ENCODE measurements at places on chromosomes 1 and 21. TPM values are rescaled to one million over a fixed set of nuclear protein-coding genes. Genes with fewer than 3 reads are reported as not detected.

- H3K4me3 ChIP-seq: no peak overlapping the region
- no peak for DNase-seq
- H3K27ac ChIP-seq: no peak overlapping the region
- H3K4me1 ChIP-seq: peaks cover 22% of the 10 kb centered on the region
- no peaks in the 10 kb centered on the region for H3K36me3 ChIP-seq
Observed at GRCh38 chr1:231055271-231055670, 15.2 kb upstream of the FAM89A start.

DNA sequence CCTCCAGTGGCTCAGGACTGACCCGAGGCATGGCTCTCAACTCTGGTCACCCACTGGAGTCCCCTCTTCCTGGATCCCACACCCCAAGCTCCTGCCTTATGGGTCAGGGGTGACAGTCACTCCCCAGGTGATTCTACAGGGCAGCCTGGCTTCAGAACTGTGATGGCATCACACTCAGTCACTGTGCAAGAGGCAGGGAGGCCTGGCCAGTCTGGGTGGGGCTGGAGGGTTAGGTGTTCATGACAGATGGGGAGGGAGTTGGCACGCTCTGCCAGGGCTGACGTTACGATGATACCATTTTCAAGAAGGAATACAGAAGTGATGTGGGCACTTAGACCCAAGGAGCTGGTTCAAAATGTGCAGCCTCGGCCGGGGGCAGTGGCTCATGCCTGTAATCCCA is 25.2 kb upstream of the ABCG1 start:
- H3K4me3 ChIP-seq: no peak overlapping the region
- H3K36me3 ChIP-seq: no peaks in the 10 kb centered on the region
- H3K27me3 ChIP-seq: no peaks in the 10 kb centered on the region
- H3K4me1 ChIP-seq: peaks cover 51% of the 10 kb centered on the region
- DNase-seq: no peak

DNA sequence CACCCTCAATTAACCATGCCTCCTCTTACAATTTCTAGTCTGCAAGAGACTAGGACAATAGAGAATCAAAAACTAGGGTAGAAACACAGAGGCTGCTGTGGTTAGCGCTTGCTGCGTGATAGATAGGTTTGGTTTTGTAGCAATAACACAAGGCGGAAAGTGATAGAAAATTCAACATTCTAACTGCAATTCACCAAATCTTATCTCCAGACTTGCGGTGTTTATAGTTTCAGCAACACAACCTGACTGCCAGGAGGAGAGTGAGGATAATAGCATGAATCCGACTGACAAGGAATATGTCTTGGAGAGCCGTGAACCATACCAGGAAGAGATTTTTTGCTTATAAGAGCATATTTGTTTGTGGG is 30.7 kb upstream of the IFNAR2 start:
- no peaks in the 10 kb centered on the region for H3K36me3 ChIP-seq
- H3K27ac ChIP-seq: peak overlapping the region; percentile 74
- no peaks in the 10 kb centered on the region for H3K27me3 ChIP-seq
- no peak overlapping the region for H3K4me3 ChIP-seq
- peaks cover 55% of the 10 kb centered on the region for H3K4me1 ChIP-seq

- no peak for DNase-seq
- H3K27me3 ChIP-seq: no peaks in the 10 kb centered on the region
- H3K27ac ChIP-seq: no peak overlapping the region
- no peaks in the 10 kb centered on the region for H3K36me3 ChIP-seq
Observed at GRCh38 chr1:19940486-19941205, 17.2 kb upstream of the PLA2G2E start.

- DNase-seq: no peak
- H3K27ac ChIP-seq: peak overlapping the region; percentile 60
- H3K27me3 ChIP-seq: no peaks in the 10 kb centered on the region
- H3K4me3 ChIP-seq: no peak overlapping the region
- peaks cover 3% of the 10 kb centered on the region for H3K4me1 ChIP-seq
- H3K36me3 ChIP-seq: peaks cover 63% of the 10 kb centered on the region
Observed at GRCh38 chr1:27444632-27445031, 45.3 kb downstream of the WASF2 start.

GRCh38 chr1:168742994-168743650 is 14.1 kb upstream of the DPT start:
- no peaks in the 10 kb centered on the region for H3K36me3 ChIP-seq
- H3K4me1 ChIP-seq: no peaks in the 10 kb centered on the region
- H3K27ac ChIP-seq: no peak overlapping the region
- no peak overlapping the region for H3K4me3 ChIP-seq

GRCh38 chr1:24084050-24084449 is 27.9 kb downstream of the MYOM3 start:
- no peak overlapping the region for H3K27ac ChIP-seq
- no peaks in the 10 kb centered on the region for H3K4me1 ChIP-seq
- H3K27me3 ChIP-seq: no peaks in the 10 kb centered on the region
- no peak for DNase-seq

GRCh38 chr1:26370591-26371382 is 1.8 kb downstream of the ZNF683 start:
- H3K36me3 ChIP-seq: no peaks in the 10 kb centered on the region
- no peaks in the 10 kb centered on the region for H3K27me3 ChIP-seq
- no peak overlapping the region for H3K27ac ChIP-seq
- no peak for DNase-seq
- H3K4me3 ChIP-seq: no peak overlapping the region

- H3K27me3 ChIP-seq: no peaks in the 10 kb centered on the region
- no peaks in the 10 kb centered on the region for H3K4me1 ChIP-seq
- no peaks in the 10 kb centered on the region for H3K36me3 ChIP-seq
- no peak overlapping the region for H3K4me3 ChIP-seq
- no peak for DNase-seq
- no peak overlapping the region for H3K27ac ChIP-seq
Observed at GRCh38 chr1:79662596-79662995, 656.1 kb upstream of the ADGRL4 start.

DNA sequence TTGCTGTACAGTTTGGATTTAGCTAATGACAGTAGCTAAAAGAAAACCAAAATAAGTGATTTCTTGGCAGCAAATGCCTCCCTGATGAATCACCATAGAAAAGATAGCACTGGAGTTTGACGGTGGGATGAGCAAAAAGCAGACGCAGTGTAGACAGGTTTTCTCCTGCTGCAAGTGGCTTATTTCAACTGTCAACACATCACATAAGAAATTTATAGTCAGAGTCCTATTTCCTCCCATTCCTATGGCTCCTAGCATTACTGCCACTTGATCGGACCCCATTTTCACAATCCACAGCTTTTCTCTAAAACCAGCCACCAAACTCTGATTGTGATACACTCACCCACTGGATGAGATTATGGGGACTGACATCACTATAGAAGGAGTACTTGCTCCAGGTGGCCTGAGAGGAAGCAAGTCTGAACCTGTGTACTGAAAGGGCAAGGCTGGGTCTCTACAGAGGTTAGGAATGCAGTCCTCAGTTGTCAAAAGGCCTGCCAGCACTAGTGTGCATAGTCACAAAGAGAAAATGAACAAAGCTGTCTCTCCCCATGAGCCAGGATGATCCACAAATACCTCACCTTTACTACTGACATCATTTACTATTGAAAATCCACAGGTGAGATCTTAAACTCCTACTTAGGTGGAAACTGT is 359.8 kb downstream of the LTN1 start:
- no peaks in the 10 kb centered on the region for H3K27me3 ChIP-seq
- no peak overlapping the region for H3K4me3 ChIP-seq
- no peak overlapping the region for H3K27ac ChIP-seq
- H3K36me3 ChIP-seq: no peaks in the 10 kb centered on the region

DNA sequence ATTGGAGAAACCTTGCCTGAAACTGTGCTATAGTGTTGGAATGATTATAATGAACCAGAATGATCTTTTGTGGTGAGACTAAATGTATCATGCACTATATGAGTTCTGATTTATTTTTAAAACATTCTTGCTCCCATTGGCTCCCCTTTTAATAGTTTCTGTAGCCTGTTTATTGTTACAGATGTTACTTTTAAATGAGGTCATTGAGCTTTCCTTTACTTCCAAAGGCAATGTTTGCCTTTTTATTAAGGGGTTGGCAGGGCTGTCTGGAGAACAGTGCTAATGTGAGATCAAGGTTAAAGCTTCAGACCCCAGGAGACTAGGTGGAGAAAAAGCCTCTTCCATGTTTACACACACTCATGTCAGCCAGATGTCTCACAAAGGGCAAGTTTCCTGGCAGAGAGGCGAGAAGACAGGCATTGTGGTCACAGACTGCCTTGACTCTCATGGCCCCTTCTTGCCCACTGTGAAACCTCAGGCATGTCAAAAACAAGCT is 120.6 kb upstream of the RAVER2 start:
- H3K27ac ChIP-seq: no peak overlapping the region
- no peaks in the 10 kb centered on the region for H3K27me3 ChIP-seq
- H3K36me3 ChIP-seq: no peaks in the 10 kb centered on the region
- no peak for DNase-seq
- H3K4me3 ChIP-seq: no peak overlapping the region
- H3K4me1 ChIP-seq: no peaks in the 10 kb centered on the region

- no peaks in the 10 kb centered on the region for H3K36me3 ChIP-seq
- no peaks in the 10 kb centered on the region for H3K27me3 ChIP-seq
- no peak overlapping the region for H3K4me3 ChIP-seq
Observed at GRCh38 chr21:44506279-44507255, 33.4 kb downstream of the KRTAP10-1 start.

DNA sequence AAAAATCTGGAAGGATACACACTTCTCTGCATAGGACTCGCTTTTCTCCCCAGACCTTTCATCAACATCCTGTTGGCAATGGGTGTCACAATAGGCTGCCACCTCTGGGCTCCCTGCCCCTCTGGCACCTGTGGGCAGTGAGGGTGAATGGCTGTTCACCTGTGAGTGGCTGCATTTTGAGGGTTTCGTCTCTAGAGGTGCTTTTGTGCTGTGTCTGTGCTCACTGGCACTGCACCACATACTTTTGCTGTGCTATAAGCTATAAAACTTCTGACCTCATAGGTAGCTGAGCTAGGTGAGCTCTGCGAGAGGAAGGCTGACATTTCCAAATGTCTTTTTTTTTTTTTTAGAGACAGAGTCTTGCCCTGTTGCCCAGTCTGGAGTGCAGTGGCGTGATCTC is 35.9 kb downstream of the SLC30A1 start:
- DNase-seq: no peak

DNA sequence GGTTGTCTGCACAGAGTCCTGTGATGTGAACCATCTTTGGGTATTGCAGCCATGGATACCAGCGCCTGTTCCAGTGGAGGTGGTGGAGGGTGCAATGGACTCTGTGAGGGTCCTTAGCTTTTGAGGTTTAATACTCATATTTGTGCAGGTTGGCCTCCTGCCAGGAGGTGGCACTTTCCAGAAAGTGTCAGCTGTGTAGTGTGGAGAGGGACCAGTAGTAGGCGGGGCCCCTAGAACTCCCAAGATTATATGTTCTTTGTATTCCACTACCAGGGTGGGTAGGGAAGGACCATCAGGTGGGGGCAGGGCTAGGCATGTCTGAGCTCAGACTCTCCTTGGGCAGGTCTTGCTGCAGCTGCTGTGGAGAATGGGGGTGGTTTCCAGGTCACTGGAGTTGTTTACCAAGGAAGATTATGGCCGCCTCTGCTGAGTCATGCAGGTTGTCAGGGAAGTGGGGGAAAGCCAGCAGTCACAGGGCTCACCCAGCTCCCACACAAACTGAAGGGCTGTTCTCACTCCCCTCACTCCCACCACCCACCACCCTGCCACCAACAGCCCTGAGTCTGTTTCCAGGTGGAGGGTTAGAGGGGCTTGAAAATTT is 31.2 kb upstream of the ZNF678 start:
- no peaks in the 10 kb centered on the region for H3K36me3 ChIP-seq
- no peaks in the 10 kb centered on the region for H3K4me1 ChIP-seq
- H3K27ac ChIP-seq: no peak overlapping the region
- H3K27me3 ChIP-seq: no peaks in the 10 kb centered on the region

DNA sequence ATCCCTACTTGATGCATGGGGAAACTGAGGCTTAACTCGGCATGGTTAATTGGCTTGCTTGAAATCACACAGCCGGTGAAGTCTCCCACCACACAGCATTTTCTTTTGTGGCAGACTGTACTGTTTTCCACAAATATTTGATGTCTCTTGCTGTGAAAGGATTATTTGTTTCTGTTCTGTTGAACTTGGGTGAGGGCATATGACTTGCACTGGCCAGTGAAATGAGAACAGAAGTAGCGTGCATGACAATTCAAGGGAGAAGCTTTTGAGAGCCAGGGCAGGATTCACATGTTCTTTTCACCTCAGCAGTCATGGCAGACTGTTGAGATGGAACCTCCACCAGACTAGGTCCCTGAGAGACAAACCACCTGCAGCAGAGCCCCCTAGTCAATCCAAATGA is 11.7 kb upstream of the AK2 start:
- H3K4me3 ChIP-seq: no peak overlapping the region
- H3K27ac ChIP-seq: no peak overlapping the region
- H3K27me3 ChIP-seq: no peaks in the 10 kb centered on the region
- H3K4me1 ChIP-seq: peaks cover 48% of the 10 kb centered on the region

- H3K27me3 ChIP-seq: no peaks in the 10 kb centered on the region
- H3K27ac ChIP-seq: no peak overlapping the region
- DNase-seq: no peak
- H3K4me3 ChIP-seq: no peak overlapping the region
Observed at GRCh38 chr21:42405064-42406013, 1.6 kb downstream of the UBASH3A start.

GRCh38 chr1:59151860-59152259 is 145.0 kb upstream of the FGGY start:
- no peaks in the 10 kb centered on the region for H3K27me3 ChIP-seq
- H3K27ac ChIP-seq: no peak overlapping the region
- H3K4me3 ChIP-seq: no peak overlapping the region

- no peaks in the 10 kb centered on the region for H3K27me3 ChIP-seq
- no peaks in the 10 kb centered on the region for H3K36me3 ChIP-seq
- H3K27ac ChIP-seq: no peak overlapping the region
Observed at GRCh38 chr1:231603598-231604275, 22.9 kb upstream of the DISC1 start.

GRCh38 chr1:151520359-151520758 is 9.2 kb downstream of the CGN start:
- H3K27ac ChIP-seq: no peak overlapping the region
- H3K4me3 ChIP-seq: no peak overlapping the region
- H3K36me3 ChIP-seq: no peaks in the 10 kb centered on the region
- DNase-seq: no peak
- no peaks in the 10 kb centered on the region for H3K27me3 ChIP-seq
- no peaks in the 10 kb centered on the region for H3K4me1 ChIP-seq

GRCh38 chr1:38565020-38565491 is 294.5 kb downstream of the RRAGC start:
- no peak for DNase-seq
- no peaks in the 10 kb centered on the region for H3K36me3 ChIP-seq
- H3K4me3 ChIP-seq: no peak overlapping the region

The PADI1 gene
- polyA plus RNA-seq: not detected

The ADAMTS1 gene
- not detected for polyA plus RNA-seq

The ATXN7L2 gene
- polyA plus RNA-seq: 1.7 TPM

The C1QA gene
- polyA plus RNA-seq: 34.5 TPM

The CRNN gene
- not detected for polyA plus RNA-seq

The MYCL gene
- 84.0 TPM for polyA plus RNA-seq

The LAX1 gene
- polyA plus RNA-seq: not detected

The C4BPB gene
- not detected for polyA plus RNA-seq

The VWA5B1 gene
- not detected for polyA plus RNA-seq

The FLG2 gene
- not detected for polyA plus RNA-seq

The GCSAML gene
- not detected for polyA plus RNA-seq

The ROR1 gene
- polyA plus RNA-seq: not detected

The SERPINC1 gene
- polyA plus RNA-seq: 0.23 TPM

The LCE6A gene
- polyA plus RNA-seq: not detected

The DMBX1 gene
- polyA plus RNA-seq: not detected

The CYP4A22 gene
- not detected for polyA plus RNA-seq

All from CD14-positive monocyte (primary cell).